ENCODE measurements at places on chromosomes 1 and 21.

DNA sequence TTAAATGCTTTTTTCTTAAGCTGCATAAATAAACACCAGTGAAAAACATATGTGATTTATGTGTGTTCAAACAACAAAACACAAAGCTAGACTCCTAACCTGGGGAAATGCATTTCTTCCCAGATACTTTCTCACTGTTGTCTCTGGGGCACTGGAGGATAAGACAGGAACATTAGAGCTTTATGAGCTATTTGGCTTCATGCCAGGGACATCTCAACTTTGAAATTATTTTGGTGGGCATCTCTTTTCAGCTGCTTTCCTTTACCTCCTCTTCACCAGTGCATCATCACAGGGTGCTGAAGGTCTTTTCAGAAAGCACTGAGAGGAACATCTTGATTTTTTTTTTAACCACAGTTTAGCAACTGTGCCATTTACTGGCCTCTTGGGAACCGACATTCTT is 212.9 kb downstream of the DNM3 start:
- no peak for DNase-seq

- DNase-seq, result no peak
Observed at GRCh38 chr1:6860401-6860800, 75.1 kb downstream of the CAMTA1 start.

GRCh38 chr21:27359141-27359540 is 392.3 kb upstream of the ADAMTS5 start:
- DNase-seq, result no peak

GRCh38 chr1:64173336-64173940 is 30.0 kb upstream of the UBE2U start:
- DNase-seq, result no peak

DNA sequence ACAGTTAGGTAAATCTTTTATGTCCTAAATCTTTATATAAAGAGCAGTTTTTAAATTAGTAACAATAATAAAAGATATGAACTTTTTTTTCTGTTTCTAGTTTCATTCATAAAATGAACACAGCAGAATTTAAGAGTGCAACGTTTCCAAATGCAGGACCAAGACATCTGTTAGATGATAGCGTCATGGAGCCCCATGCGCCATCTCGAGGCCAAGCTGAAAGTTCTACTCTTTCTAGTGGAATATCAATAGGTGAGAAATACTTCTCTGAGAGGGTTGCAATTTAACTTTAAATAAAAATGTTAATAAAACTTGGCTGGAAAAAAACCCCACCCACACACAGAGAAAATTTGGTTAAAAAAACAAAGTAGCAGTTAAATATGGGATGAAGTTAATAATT is 15.0 kb upstream of the ANGPTL1 start:
- DNase-seq, result no peak

GRCh38 chr1:206696812-206697585 is 12.3 kb downstream of the MAPKAPK2 start:
- no peak for DNase-seq

All from MV-4-11 (cell line).